ENCODE measurements at places on chromosomes 7 and 10.
A peak's percentile ranks its signal among the peaks of the same experiment; 100 is the strongest.

DNA sequence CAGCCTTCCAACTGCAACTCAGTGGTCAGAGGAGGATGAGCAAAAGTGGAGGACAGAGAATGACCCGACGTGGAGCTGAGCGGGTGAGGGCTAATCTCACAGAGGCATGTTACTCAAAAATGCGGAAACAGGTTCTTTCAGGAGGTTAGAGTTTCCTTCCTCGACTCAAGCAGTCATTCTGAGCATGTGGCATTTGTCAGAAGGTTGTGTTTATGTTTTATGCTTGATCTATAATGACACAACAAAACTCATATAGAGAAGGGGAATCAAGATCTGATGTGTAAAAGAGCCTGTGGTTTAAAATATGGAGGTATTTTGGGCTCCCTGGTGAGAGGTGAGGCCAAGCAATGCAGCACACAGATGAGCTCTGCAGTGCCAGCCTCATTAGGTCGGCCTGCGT, 311.4 kb downstream of the ADARB2 start:
- no peak for DNase-seq

- no peak for DNase-seq
Observed at GRCh38 chr7:42350801-42351200, 113.8 kb upstream of the GLI3 start.

DNA sequence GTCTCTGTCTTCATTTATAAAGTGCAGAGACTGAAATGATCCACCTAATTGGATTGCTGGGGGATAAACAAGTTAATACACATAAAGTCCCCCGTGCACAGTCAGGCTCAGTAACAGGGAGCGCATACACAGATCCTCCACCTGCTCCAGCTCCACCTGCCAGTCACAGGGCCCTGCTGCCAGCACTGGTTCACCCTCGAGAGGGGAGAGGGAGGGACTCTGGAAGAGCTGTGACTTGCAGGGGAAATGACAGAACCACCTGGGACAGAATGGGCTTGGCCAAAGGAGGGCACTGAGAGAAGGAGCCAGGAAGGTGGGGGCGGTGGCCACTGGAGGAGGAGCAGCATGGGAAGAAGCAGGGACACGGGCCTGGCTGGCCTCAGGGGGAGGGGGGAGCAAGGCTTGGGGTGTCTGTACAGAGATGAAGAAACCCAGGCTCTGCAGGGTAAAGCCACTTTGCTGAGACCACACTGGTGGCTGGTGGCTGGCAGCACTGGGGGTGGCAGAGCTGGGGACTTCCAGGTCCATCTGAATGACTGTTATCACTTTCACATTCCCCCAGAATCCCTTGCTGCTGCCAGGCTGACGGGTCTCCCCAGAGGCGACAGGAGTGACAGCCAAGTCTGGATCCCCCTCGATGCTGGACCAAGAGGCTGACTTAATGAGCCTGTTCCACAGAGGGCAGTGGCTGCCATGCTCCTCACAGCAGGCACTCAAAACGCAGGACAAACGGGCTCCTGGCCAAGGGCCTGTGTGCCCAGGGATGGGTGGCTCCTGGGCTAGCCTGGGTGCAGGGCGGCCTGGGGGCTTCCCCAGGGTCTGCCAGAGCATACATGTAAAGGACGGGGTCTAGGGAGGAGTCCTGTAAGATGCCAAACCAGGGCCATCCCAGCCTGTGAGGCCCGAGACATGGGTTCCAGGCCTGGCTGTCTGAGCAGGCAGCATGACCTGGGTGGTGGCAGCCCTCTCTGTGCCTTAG, 151.1 kb downstream of the SH3PXD2A start:
- no peak for DNase-seq

DNA sequence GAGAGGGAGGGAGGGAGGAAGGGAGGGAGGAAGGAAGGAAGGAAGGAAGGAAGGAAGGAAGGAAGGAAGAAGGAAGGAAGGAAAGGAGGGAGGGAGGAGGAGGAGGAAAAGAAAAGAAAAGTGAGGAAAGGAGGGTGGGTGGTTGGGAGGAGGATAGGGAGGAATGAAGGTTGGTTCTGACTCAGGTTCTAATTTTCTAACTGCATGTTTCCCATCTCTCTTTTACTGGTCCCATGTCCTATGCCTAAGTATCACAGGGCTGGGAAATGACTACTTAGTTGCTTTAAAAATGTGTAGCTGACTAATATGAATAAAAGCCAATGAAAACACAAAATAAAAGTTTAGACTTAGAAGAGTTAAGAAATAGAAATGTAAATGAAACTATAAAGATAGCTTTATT, 890.9 kb upstream of the POT1 start:
- DNase-seq: no peak

DNA sequence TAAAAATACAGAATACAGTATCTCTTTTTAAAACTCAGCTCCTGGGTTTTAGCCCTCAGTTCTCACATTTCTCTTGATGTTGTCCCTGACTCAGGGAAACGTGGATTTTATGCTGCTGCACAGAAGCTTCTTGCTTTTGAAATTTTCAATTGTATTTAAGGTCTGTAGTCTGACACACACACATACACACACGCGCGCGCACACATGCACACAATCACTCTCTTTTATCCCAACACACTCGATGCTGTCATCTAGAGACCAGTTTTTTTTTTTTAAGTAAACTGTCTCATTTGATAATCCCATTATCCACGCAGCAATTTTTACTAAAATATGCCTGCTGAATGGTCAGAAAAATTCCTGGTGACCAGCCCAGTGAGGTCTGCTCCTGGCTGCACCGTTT, 108.6 kb downstream of the KMT2E start:
- no peak for DNase-seq

- no peak for DNase-seq
Observed at GRCh38 chr7:42272793-42273665, 36.0 kb upstream of the GLI3 start.

DNA sequence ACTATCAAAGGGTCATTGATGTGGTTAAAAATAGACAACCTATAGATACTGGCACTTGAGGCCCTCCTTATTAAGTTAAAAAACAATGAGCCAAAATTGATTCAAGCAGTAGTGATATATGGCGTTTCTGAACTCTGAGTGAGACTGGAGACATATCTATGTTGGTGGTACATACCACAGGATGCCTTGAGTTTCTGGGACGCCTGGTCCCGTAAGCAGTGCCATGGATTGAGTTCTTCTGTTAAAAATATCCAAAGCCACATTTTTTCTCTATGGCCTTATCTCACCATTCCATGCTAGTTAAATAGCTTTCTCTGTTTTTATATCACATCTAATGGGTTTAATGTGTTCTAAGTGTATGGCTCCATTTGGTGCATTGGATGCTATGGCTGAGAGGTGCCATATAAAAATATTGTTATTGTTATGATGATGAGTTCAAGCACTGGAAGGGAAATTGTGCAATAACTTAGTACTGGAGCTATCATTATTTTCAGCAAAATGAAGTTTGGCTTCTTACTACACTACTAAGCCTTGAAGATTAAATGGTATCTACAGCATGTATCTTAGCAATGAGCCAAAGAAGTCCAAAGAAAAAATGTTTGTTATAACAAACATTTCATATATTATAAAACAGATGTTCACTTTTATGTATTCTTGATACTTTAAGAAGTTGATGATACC, 713.9 kb downstream of the SUGCT start:
- no peak for DNase-seq

- no peak for DNase-seq
Observed at GRCh38 chr10:35204650-35205319, 78.1 kb downstream of the CREM start.

GRCh38 chr10:15695852-15696251, 23.9 kb downstream of the ITGA8 start:
- no peak for DNase-seq

- no peak for DNase-seq
Observed at GRCh38 chr7:156152390-156152789, 340.1 kb upstream of the SHH start.

GRCh38 chr7:43584195-43584586, 1.3 kb downstream of the STK17A start:
- DNase-seq: no peak

DNA sequence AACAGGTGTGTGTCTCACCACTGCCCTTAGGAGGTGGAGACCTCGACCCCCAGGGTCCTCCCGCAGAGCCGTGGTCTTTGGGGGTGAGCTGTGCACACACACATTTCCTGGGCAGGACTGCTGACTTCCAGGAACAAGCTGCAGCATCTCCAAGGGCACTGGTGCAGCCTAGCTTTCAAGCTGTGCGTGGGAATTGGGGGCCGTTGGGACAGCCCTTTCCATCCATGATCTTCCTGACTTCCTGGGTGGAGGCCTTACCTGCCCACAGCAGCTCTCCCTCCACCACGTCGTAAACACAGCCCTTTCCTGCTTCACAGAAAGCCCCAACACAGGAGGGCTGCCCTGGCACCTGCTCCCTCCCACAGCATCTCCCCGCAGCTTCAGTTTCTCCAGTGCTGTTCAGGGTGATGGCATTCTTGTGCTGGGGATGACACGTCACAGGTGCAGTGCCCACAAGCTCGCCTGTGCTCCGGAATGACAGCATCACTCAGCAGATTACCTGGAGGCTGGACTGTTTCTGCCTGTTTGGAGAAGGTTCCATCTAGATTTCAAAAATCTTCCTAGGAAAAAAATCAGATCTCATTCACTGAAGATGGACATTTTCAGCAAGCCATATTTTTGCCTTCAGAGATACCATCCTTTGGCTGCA, 208.0 kb upstream of the PPP2R2D start:
- no peak for DNase-seq

GRCh38 chr7:101418694-101419093, 56.0 kb downstream of the COL26A1 start:
- DNase-seq: no peak

- DNase-seq: no peak
Observed at GRCh38 chr7:115368998-115369397, 447.1 kb downstream of the MDFIC start.

DNA sequence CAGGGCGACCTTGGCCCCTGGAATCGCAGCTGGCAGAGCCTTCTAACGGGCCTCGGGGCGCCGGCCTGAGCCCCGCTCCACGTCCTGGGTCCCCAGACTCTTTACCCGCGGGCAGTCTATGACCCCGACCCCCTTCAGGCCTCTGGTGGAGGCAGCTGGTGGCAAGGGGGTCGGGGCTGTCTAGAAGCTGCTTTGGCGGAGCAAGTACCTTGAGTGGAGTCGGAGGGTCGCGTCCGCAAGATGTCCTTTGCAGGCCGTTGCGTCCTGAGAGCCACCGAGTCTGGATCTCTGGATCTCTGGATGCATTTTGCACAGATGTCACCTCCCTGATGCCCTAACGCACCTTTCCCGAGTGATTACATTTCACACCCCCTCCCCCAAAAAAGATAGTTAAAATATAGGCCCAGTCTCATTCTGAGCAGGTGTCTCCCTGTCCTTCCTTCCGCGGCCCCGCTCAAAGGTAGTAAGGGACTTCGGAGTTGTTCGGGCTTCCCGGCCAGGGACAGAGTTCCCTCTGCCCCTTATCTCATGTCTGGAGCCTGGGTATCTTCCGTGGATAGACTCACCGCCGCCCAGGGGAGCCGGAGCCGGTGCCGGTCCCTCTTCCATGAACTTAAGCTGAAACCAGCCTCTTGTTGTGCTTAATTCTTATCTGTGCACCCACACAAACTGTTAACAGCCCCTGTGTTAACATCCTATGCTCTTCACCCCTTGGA, 457 bp downstream of the ACADSB start:
- no peak for DNase-seq

DNA sequence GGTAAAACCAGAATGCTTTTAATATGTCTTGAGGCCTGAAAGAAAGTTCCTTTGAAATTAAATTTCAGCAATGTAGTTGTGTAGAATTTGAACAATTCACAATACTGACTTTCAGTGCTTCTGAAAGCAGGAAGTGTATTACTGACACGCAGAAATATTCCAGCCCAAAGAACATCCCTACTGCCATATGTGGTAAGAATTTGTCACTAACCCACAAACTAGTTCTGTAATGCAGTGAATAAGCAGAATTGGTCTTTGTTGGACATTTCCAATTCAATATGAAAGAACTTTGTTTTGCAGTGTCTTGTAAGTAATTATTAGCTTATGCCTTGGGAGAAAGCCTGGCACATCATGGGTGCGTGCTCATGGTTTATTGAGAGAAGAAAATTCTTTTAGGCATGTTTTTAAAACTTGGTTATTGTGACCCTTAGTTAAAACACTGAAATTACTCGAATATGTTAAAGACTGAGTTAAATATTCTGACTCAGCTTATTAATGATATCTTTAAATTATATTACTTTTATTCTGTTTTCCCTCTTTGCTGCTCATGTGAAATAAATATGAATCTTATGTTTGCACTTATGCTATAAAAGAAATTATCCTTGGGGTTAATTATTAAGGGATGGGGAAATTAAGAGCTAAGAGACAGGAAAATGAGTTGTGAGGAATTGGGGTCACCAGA, 33.4 kb downstream of the PTPN12 start:
- peak; percentile 5 for DNase-seq

DNA sequence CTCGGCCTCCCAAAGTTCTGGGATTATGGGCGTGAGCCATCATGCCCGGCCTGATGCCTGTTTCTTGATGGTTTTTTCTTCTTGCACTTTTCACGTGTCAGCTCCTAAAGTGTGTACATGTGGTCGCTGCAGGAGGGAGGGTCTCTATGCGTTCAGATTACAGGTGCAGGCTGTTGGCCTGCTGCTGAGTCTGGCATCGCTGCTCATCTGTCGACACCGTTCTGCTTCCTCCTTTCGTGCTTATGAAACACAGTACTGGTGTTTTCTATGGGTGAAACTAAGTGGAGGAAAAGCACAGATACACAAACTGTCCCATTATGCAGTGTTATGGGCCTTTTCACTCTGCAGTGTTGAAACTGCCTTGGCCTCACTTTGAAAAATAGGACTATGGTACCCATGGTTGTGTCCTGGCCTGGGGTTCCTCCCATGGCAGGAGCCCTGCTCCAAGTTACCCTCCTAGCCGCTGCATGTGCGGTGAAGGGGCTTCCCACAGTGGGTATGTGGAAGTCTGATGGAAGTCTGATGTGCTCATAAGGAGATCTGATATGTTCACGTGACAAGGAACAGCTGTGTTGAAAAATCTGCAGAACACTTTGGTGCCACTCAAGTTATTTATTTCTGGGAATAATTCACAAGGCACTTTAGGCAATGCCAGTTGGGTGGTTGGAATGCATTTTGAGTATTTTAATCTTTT, 23.5 kb downstream of the OGDH start:
- DNase-seq: no peak

GRCh38 chr10:51046654-51047053, 27.6 kb upstream of the PRKG1 start:
- DNase-seq: no peak

DNA sequence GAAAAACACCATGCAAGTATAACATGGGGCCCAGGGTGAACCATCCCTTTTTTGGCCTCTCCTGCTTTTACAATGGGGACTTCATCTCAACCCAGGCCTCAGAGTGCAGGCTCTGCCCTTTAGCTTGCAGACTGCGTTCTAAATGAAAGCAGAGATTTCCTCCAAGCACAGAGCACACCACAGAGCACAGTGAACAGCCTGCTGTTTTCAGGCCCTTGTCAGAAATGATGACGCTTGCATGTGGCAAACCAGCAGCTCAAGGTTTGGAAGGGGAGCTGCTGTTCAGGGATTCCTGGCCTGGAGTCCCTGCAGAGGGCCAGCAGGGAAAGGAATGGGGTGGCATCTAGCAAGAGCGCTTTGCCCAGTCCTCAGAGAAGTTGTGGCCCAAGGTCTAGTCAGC, 167.3 kb upstream of the CDCA7L start:
- no peak for DNase-seq

Data from pulmonary artery endothelial cell (primary cell).